ENCODE measurements at places on chromosomes 7 and 10.

GRCh38 chr10:8403711-8404371 is 349.4 kb downstream of the GATA3 start:
- DNase-seq, result no peak

GRCh38 chr7:45138433-45139267 is 18.9 kb upstream of the RAMP3 start:
- DNase-seq, result no peak

DNA sequence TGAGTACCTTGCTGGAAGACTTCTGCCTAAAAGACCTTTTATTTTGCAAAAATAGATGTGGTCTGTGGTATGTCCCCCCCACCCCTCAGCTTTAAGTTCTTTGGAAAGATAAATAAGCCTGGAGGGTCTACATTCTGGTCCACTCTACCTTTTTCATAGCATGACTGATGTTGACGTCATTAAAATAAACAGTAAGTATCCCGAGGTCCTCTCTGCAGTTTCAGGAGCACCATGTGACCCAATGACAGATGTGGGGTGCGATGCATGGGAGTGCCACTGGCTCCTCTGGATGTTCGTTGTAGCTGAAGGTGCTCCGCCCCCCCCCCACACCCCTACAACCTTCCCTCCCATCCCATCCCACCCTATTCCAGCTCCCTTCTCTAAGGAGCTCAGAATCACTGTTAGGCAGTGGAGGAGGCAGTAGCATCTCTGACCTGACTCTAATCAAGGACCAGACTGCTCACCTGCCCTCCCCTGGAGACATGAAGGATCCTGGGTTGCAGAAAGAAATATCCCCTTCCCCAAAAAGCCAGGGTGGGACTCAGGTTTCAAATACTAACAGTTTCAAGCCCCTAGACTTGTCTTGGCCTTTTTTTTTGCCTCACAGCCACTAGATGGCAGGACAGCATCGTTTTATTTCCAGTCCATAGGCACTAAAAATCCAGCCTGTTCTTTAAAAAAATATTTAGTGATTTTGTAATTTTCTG is 25.1 kb downstream of the CASP7 start:
- DNase-seq, result no peak

DNA sequence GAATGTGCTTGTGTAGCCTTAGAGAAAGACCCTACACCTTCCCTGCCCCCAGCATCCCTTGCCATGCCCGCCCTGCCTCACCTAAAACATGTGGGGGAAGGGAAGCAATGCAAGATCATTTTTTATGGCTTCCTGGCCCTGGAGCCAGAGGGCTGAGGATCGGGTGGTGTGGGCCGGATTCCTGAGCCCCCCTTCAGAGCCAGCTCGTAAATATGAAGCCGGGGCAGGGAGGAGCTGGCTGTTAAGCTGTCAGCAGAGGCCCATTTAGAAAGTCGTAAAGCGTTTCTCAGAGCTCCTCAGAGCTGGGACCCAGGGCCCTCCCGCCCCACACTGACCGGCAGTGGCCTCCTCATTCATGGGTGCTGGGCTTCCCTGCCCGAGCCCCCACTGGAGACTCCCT is 23.9 kb downstream of the UNC5B start:
- DNase-seq, result no peak

GRCh38 chr10:80581469-80581835 is 43.8 kb downstream of the SH2D4B start:
- no peak for DNase-seq

- no peak for DNase-seq
Measured at GRCh38 chr7:43117095-43117494, 4.6 kb downstream of the HECW1 start.

DNA sequence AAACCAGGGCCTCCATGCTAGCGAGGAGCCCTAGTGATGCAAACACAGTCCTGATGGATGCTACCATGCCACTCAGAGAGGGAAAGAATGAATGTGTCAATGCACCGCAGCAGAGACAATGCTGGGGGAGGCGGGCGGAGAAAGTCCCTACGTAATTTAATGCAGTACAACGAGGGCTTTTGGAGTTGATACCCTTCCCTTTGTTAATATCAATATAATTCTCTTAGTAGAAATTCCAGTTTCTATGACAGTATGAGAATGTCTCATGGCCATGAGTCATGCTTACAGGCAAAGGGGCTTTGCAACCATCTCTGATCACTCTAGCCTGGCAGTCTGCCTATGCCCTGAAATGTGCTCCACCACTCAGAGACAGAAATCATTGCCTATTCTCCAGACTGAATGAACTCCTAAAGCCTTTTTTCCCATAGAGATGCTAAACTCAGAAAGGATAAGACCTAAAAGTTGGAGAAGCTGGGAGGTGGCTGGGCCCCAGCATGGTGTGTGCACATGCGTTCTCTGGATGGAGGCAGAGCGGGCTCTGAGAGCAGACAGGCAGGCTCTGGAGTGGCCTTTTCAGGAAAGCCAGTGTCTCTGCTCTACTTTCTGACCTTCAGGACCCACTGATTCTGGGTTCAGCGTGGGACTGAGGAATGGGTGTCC is 20.3 kb upstream of the GIMAP2 start:
- no peak for DNase-seq

GRCh38 chr10:76282061-76283025 is 850.9 kb downstream of the LRMDA start:
- DNase-seq, result no peak

DNA sequence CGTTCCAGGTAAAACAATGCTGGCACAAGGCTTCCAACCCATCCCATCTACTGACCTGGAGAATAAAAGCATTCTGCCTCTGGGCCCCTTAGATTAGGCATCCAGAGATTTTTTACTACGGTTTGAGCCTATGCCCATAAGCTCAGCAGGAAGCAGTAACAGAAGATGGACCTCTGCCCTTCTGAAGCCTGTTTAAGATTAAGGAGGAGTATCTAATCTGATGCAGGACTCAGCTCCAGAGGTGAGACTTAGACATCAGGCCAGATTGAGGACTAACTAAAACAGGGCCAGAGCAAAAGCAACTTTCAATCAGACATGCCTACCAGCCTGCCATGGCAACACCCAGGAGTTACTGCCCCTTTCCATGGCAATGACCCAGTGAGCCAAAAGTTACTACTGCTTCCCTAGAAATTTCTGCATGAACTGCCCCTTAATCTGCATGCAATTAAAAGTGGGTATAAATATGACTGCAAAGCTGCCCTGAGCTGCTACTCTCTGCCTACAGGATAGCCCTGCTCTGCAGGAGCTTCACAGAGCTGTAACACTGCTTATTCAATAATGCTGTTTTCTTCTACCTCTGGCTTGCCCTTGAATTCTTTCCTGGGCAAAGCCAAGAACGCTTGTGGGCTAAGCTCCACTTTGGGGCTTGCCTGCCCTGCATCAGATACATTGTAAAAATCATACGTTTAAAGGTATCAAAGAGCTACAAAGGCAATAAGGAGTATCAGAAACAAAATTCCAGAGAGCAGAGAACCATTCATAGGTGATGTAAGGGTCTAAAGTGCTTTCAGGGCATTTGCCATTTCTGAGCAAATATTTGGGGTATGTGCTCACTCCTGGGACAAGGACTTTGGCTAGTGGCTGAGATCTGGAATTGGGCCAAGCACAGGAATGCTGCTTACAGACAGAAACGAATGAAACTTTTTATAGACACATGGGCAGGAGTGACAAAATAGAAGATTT is 25.0 kb upstream of the CNNM1 start:
- DNase-seq, result no peak

GRCh38 chr10:29499993-29500537 is 134.7 kb downstream of the SVIL start:
- no peak for DNase-seq

DNA sequence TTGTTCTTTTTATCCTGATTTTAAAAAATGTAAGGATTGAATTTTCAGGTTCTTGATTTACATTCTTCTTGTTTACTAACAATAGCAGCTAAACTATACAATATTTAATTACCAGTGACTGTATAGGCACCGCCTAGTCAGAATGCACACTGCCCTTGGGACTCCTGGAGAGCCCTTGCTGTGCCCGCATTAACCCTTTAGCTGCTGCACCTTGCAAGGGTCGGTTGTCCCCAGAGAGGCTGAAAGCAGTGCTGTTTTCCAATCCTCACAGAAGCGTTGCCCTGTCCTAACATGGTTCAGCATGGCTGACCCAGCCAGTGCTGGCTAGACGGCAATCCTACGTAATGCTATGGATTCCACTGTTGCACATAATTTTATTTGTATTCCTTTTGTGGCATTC is 102.6 kb downstream of the HECW1 start:
- no peak for DNase-seq

DNA sequence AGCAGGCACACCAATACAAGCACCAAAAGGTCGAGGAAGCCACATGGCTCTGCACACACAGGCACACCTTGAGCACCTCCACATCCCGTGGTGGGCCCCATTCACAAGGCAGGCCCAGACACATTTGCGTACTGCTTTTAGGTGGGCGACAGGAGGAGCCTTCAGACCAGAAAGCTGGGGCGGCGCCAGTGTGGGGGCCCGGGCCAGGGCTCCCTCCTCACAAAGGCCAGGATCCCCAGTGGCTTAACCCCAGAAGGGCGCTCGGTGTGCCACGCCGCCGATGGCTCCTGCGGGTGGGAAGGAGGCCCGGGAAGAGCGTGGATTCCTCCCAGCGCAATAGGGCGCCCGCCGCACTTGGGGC is 2.8 kb upstream of the SMARCD3 start:
- DNase-seq, result no peak

- no peak for DNase-seq
Measured at GRCh38 chr7:91050677-91051076, 213.6 kb upstream of the FZD1 start.

- no peak for DNase-seq
Measured at GRCh38 chr7:108541478-108541877, 15.5 kb upstream of the PNPLA8 start.

DNA sequence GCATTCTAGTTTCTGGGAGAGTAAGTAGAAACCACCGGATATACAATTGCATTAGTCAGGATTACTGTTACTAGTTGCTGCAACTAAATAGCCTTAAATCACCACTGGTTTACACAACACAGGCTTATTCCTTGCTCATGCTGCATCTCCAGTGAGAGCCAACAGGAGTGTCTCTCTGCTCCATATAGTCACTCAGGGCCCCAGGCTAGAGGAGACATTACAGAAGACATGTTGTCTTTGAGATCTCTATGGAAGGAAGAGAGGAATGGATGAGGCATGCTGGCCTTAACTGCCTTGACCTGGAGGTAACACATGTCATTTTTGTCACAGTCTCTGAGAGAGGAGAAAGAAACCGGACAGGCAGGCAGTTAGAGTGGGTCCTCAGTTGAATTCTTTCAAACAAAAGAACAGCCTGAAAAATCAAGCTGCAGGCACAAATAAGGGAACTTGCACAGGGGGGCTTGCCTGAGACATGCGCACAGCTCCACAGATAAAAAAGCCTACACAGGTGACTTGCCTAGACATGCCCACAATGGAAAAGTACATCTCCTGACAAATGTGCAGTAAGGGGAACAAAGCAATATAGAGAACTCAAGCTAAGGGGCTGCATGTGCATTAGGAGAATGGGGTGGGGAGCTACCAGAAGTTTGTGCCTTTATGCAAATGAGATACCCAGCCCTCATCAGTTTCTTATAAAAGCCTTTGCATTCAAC is 348.0 kb downstream of the TYW1 start:
- no peak for DNase-seq

GRCh38 chr7:27111042-27111750 is 8.7 kb upstream of the HOXA2 start:
- no peak for DNase-seq

DNA sequence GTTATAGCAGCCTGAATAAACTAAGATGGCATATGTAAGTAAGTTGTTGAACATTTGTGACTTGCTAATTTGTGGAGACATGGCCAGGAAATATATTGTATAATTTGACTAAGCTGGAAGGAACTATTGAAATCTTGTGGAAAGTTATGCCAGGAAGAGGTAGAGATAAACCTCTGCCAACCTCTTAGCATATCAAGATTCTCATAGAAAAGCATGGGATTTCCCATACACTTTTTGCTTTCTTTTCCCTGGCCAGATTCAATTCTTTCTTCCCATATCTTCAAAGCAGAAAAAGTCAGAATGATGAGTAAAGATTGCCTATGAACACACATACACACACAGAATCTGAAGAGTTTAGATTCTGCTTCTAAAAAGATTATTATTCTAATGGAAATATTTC is 216.2 kb downstream of the SEMA3D start:
- no peak for DNase-seq

GRCh38 chr7:15820319-15820718 is 133.8 kb upstream of the MEOX2 start:
- no peak for DNase-seq

- DNase-seq, result no peak
Measured at GRCh38 chr10:118977835-118978234, 51.7 kb upstream of the NANOS1 start.

DNA sequence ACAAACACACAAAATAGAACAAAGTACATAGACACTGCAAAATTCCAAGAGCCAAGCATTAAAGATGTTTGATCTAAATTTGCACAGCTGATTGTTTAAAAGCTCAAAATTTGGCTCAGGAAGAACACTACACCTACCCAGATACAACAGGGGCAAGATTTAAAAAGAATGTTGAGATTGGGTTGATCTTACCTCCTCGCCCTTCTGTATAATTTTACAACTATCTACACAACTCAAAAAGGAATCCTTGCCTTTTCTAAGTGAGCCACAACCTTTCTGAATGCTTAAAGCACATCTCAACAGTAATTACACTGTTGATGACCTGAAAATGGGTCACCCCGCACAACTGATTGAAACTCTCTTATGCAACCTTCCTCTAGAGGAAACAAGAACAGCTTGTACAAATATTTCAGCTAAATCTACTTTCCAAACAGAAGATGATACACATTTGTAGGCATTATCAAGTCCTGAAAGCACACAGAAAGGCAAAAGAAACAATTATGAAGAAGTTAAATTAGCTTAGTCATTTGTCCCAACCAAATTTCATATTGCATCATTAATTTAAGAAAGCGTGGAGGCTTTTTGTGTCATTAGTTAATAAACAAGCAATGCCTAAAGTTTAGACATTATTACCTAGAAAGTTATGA is 75.5 kb downstream of the UBE2H start:
- DNase-seq, result no peak

GRCh38 chr10:95208702-95209391 is 14.8 kb downstream of the ACSM6 start:
- DNase-seq, result no peak

DNA sequence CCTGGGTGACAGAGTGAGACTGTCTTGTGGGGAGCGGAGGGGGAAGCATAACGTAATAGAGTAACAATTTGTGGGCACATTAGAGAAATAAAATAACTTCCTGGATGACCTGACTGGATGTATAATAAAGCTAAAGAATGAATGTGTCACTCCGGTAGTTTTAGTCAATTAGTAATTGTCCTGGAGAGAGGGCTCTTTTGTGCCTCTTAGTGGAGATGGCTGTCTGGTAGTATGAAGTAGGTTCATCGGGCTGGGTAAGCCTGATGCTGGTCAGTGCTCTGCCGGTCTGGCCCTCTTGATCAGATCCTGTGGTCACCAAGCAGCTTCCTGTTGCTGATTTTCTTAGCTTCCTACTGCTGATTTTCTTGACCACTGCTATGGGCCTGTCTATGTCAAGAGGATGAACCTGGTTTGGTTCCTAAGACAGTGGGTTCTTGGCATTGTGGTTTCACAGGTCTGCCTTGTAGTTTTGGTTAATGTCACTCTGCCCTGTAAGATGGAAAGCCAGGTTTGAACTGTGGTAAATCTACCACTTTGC is 34.1 kb downstream of the ZRANB1 start:
- no peak for DNase-seq

GRCh38 chr10:51076299-51076841 is 2.1 kb downstream of the PRKG1 start:
- no peak for DNase-seq

All from smooth muscle cell of the brain vasculature (primary cell).